Activated T-helper 1 cell treated with anti-CD3 and anti-CD28 coated beads, Interleukin-12 subunit alpha, Interleukin-12 subunit beta, Interleukin-2, Interleukin-4 antibody, amounts not matched to agents 30 ng/mL and 10 ng/mL and 1 ng/mL, durations not matched to agents 14 hours and 24 hours and 36 hours (primary cell): ENCODE measurements at places on chromosomes 13 and 19.

- no peak for DNase-seq
Measured at GRCh38 chr13:24149246-24150032, 11.1 kb upstream of the SPATA13 start.

GRCh38 chr19:28042516-28042915 lies 1170.4 kb downstream of the UQCRFS1 start:
- no peak for DNase-seq

DNA sequence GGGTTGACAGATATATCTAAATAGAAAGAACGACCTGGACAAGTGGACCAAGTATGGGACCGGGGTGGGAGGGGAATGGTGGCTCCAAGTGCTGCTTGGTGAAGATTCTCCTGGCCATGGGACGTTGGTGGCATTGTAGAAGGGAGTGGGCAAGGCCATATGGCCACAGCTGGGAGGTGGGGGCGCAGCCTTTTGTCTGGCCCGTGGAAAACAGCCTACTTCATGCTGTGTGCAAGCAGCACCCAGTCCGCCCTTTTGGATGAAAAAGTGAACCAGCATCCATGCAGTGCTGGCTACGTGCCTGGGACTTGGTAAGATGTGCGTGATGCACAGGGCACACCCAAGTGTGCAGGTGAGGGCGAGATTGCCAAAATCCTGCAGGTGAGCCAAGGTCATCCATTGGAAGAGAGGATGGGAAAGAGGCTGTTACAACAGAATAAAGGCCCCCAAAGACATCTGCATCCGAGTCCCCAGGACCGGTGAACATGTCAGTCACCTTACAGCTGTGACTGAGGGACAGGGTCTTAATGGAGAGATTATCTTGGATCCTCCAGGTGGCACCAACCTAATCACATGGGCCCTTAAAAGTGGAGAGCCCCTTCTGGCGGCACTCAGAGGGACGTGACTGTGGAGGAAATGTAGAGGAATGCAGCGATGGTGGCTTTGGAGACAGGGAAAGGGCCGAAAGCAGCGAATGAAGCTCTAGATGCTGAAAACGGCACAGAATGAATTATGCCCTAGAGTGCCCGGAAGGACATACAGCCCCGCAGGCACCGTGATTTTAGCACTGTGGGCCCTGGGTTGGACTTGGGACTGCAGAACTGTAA lies 40.8 kb downstream of the TEX29 start:
- DNase-seq: no peak

GRCh38 chr13:29171244-29171643 lies 351.1 kb downstream of the MTUS2 start:
- no peak for DNase-seq

DNA sequence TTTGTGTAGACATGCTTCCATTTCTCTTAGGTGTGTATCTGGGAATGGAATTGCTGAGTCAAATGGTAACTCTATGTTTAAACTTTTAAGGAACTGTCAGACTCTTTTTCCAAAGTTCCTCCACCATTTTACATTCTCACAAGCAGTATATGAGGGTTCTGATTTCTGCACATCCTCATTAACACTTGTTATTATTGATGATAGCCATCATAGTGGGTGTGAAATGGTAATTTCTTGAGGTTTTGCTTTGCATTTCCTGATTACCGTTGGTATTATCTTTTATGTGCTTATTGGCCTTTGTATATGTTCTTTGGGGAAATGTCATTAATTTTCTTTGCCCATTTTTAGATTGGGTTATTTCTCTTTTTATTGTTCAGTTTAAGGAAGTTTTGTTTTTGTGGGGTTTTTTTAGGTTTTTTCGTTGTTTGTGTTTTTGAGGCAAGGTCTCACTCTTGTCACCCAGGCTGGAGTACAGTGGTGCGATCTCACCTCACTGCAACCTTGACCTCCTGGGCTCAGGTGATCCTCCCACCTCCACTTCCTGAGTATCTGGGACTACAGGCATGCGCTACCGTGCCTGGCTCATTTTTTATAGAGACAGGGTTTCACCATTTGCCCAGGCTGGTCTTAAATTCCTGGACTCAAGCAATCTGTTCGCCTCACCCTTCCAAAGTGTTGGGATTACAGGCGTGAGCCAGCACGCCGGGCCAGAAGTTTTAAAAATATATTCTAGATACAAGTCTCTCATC lies 34.3 kb downstream of the NAA16 start:
- DNase-seq: no peak

DNA sequence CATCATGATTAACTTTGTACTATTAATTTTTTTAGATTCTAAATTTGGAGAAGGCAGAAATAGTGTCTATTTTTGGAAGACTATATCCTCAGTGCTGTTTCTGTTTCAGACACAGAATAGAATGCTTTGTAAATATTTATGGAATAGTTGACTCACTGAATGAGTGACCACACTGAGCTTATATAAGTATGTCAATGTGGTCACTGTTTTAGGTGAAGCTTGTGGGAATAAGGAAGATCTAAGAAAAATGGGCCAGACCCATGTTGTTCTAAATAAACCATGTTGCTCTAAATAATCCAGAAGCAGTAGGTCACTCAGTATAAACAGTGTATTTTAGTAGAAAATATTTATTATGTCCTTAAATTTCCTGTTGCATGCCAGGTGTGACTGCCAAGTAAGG lies 45.5 kb upstream of the DACH1 start:
- DNase-seq: no peak

DNA sequence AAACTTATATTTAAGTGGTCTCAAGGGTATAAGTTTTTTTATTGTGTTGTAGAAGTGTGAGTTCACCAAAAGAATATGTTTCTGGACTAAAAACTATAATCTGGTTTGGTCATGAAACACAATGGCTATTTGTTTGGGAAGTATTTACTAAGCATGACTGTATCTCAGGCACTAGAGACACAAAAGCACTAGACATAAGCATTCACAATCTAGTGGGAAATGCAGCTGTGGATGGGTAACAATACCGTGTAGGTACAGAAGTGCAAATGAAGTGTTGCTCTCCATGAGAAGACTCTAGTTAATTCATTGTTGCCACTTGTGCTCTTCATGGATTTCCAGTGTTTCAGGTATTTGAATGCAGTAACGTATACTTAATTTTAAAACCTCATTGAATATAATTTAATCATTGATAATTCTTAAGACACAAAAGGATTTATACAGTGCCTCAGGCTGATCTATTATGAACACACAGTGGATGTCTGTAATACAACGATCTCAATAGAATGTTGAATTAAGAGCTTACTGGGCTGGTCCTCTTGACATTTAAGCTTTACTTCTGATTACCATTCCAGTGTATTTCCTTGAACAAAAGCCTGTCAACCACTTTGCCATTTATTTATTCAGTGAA lies 50.9 kb downstream of the TPT1 start:
- no peak for DNase-seq

DNA sequence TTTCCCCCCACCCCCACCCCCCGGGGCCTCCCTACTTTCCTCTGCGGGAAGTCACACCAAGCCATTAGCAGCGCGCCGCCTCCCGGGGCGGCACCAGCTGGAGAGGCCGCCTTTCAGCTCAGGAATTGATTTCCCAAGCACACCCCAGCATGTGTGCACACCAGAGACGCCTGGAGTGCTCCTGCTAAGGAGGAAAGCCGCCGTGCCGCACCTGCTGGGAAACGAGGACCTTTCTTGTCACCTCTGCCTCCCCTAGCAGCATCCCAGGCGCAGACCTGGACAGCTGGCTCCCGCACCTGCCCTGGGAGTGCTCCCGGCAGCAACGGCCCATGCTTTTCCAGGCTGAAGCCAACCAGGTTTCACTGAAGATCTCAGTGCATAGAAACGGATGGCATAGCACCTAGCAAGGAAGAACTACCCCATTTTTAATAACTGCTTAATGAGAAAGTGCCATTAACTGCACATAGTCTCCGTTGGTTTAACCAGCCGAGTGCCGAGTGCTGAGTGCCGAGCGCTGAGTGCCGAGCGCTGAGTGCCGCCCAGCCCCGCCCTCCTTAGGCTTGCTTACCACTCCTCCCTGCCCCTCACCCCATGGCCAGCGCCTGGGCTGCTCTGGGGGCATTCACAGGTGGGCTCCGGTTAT lies 165.0 kb downstream of the USP12 start:
- no peak for DNase-seq

DNA sequence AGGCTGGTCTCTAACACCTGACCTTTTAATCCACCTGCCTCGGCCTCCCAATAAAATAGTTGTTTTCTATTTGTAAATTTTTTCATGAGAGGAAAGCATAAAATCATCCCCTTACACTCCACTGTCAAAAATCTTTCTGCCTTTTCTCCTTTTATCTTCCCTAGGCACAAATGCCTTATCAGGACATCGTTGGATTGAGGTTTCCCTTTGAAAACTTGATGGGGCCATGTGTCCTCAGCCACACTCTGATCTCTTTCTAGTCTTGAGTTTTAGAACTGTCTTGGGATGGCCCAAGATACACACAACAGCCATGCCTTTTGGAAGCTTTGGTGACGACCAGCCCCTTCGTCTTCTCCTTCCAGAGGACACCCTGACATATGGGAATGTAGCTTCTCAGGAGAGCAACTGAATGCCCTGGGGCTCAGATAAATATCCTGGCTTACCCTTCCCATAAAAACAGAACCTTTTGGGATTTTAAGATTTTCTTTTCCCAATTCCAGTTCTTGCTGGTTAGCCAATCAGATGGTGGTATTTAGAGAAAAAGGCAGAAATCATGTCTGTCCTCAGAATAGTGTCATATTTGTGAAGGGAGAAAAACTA lies 112.4 kb downstream of the ZNF429 start:
- DNase-seq: no peak

DNA sequence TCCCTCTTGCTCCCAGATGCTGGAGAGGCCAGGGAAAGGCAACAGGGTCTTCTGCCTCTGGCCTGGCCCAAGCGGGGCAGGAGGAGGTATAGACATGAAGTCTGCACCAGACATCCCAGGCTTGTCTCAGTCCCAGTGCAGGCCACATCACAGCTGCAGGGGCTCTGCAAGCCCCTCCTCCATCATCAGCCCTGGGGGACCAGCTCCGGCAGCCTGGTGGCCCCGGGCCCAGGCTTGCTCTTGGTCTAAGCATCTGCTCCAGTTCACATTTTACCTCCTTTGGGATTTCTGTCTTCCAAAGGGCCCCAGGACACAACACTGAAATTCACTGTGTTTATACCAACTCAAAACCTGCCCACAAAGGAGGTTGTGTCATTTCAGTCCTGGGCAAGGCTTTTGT lies 359.4 kb downstream of the ZNF536 start:
- no peak for DNase-seq

DNA sequence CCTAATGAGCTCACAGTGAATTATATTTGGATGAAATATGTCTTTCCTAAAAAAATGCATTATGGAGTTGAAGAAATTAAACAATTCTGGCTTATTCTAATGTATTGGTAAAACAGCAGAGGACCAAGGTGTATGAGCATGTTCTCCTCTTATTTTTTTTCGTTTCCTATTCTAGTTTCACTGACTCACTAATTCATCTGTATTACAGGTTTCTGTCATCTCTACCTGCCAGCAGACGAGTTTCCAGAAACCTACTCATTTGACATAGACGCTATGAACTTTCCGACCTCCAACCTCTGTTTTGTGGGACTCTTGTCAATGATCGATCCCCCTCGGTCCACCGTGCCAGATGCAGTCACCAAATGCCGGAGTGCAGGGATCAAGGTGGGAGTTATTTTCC lies 20.3 kb downstream of the ATP12A start:
- no peak for DNase-seq

DNA sequence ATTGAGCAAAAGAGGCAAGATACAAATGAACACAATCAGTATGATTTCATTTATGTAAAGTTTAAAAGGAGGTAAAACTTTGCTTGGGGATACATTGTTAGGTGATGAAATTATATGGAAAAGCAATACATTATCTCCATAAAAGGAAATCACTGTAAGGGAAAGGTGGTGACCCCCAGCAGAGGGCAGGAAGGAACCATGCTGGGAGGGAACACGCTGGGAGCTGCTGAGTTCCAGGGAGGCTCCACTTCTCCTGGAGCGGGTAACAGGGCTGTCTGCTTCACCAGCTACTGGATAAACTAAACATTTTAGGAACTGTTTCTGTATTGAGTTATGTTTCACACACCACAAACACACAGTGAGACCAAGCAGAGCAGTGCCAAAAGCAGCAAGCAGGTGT lies 91.2 kb downstream of the KATNAL1 start:
- no peak for DNase-seq

GRCh38 chr13:29674532-29674931 lies 79.0 kb upstream of the SLC7A1 start:
- no peak for DNase-seq

DNA sequence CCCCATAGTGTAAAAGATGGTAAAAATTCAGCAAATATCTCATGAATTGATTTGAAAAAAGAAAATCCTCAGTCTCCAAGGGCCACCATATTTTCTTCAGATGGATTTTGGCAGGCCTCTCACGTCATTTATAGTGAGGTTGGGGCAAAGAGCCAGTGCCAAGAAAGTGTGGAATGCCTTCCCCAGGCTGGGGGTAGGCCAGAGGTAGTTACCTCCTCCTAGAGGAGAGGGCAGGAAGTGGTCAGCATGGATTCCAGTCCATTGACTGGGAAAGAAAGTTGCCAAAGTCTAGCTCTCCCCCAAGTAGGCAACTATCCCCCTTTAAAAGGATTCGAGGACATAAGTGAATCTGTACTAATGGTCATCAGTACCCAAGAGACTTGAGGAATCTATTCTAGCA lies 68.4 kb upstream of the KCTD4 start:
- DNase-seq: no peak

DNA sequence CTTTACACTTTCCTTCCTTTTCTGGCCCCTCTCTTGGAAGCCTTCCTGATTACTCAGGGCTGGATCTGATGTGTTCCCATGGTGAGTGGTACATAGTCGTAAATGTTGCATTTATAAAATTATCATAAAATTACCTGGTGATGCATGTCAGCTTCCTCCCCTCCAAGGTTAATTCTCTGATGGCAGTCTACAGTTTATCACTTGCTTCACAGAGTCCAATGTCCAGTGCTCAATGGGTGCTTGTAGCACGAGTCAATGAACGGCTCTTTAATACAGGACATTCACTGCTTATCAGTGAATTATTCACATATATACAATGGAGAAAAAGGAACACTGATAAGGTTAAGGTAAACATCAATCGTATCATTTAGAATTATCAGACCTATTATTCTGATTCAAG lies 27.0 kb upstream of the OXGR1 start:
- no peak for DNase-seq

- no peak for DNase-seq
Measured at GRCh38 chr19:51433043-51433442, 15.6 kb upstream of the SIGLEC10 start.

GRCh38 chr19:38837656-38838121 lies 6.1 kb upstream of the ECH1 start:
- DNase-seq: no peak
